ENCODE measurements at places on chromosomes 12 and 14.

- DNase-seq = no peak
Observed at GRCh38 chr14:36502558-36503508, 17.2 kb downstream of the NKX2-1 start.

DNA sequence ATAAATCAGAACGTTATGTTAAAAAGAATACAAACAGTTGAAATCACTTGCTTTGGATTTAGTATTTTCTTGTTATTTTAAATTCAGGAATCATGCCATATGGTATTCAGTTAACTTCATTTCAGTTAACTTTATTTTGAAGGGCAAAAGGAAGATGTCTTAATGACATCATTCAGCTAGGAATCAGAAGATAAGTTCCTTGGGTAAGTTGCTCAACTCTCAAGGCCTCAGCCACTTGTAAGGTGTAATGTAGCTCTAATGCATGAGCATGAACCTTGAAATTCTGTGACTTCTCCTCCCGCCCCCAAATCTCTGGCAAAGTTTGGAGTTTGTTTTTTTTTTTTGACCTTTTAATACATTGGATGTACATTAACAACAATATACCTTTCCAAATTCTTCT is 42.6 kb downstream of the FRS2 start:
- no peak for DNase-seq

DNA sequence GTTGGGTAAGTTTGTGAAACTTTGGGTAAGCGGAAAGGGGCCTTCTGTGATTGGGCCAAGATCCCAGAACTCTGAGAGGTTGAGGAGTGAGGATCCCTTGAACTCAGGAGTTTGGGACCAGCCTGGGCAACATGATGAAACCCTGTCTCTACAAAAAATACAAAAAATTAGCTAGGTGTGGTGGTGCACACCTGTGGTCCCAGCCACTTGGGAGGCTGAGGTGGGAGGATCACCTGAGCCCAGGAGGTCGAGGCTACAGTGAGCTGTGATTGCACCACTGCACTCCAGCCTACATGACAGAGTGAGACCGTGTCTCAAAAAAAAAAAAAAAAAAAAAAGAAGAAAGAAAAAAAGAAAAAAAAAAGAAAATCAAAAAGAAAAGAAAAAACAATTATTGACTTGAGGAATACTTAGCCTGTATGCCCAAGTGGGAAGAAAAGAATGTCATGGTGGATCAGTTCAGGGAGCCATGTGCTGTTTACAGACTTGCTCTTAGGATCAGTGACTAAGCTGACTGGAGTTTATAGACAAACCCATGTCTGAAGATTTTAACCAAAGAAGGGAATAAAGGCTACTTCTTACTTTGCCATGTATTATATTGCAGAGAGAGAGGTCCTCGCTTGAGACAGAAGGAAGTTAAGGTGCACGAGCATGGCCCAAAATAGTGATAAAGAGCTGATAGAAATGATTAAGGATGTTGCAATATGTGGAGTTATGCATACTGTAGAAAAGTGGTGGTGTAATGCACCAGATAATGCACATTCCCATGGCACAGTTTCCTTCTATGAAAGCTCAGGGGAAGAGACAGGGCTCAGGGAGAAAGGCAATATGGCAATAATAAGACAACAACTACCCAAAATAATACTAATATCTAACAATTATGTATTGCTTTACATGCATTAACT is 881 bp downstream of the HSD17B6 start:
- no peak for DNase-seq

- no peak for DNase-seq
Observed at GRCh38 chr12:65705380-65705876, 118.9 kb upstream of the HMGA2 start.

GRCh38 chr12:56863789-56864188 is 70.4 kb downstream of the SDR9C7 start:
- DNase-seq = no peak

DNA sequence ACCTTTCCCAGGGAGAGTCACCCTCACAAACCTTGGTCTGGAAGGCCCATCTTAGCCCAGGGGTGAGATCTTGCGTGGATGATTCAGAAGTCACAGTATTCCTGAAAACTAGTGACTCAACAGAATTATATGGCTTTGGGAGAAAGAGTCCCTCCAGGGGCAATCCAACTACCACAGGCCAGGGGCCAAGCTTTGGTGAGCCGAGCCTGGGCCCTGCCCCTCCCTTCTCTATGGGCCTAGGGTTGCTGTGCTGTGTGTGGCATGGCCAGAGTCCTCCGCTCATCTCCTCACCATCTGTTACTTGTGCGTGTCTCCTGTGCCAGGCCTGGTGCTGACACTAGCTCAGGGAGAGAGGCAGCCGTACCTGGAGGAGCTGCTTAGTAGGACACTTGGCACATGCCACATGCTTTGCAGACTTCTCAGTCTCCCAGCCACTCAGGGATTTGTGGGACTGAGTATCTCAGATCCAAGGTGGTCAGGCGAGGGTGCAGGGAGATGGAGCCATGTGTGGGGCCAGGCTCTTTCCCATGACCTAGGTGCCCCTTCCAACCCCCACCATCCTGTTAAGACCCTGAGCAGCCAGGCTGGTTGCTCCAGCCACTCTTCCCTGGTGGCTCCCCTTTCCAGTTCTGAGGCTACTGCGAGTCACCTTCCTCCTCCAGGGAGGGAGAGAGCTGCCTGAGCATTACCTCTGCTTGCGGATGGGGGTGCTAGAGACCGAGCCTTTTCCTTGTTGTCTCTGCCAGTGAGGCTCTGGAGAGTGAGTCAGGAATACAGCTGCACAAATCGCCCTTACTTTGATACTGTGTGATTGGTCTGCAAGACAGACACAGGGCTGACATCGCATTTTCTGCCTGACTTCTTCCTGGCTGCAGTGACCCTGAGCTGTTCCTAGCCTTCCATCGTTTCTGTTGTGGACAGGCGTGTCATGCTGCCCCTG is 94.1 kb downstream of the SLC25A47 start:
- DNase-seq = peak; percentile 24

DNA sequence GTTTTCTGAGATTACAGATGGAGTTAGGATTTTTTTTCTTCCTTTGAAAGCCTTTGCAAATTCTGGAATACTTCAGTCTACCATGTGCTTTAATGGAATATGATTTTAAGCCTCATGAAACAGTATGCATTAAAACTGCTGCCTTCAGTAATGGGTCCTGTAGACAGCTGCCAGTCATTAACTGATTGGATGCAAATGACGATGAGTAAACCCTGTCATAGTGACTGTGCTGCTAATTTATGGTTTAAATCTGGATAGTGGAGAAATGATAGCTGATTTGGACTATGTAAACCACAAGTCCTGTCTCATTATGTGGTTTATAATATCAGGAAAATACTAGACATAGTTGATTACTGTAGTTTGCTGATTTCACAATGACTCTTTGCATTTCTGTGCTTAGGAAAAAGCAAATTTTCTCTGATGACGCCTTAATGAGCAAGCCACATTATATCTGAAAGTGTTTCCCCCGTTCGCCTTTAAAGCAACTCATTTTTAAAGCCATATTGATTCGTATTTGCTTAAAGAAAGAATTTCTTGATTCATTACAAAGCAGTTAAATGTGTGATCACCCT is 217.6 kb downstream of the TMTC2 start:
- DNase-seq = no peak

GRCh38 chr12:45282411-45282810 is 66.5 kb downstream of the ANO6 start:
- DNase-seq = no peak

GRCh38 chr12:7060353-7060954 is at the start of gene C1S:
Gene C1S, plus strand, starts transcription at chr12:7060718. Its CDS starts 1,195 bp downstream, at chr12:7061913.
- peak; percentile 29 for DNase-seq

DNA sequence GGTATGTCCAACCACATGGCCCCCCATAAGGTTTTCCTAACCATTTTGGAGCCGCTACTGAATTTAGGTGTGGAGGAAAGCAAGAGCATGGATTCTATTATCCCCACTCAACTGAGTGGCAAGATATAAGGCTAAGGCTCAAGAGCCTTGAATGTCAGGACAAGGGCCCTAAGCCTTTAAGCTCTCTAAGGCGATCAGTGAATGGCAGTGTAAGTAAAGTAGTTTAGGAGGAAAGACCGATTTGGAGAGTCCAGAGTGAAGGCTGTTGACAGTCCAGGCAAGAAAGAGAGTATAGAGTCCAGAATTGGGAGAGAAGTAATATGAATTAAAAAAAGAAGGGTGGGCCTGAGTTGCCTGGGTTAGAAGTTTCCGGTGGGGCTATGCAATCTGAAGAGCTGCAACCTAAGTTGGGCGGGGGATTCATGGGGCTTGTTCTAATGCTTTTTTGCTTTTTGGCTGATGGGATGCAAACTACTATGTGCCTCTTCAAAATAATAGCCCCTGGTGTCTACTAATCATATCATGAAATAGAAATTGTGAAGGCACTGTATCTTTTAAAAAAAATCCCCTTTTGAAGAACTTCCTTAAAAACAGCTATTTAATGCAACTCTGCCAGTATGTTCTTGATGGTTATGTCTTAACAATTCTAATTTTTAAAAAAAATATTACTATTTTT is at the start of gene SPIC:
Gene SPIC, plus strand, starts transcription at position 626 of the 676 bp plus-strand sequence. CDS start 1,569 bp downstream, outside the sequence.
- no peak for DNase-seq

- DNase-seq = no peak
Observed at GRCh38 chr12:132196038-132196872, 52.0 kb downstream of the NOC4L start.

DNA sequence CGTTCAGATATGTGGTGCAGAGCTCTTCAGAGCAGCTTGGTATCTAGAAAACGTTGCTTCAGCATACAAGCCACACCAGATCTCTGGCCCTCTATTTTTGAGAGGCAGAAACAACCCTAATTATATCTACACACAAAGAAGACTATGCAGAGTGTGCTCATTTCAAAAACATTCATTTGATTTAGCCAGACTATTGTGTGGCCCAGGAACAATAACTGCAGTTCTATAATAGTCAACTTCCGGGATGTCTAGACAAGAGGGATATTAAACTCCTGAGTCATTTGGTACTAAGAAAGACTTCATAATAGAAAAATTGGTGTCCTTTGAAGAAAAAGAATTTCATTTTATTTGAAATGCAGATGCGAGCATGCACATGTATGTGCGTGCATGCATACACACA is 153.8 kb downstream of the PELI2 start:
- peak; percentile 94 for DNase-seq

DNA sequence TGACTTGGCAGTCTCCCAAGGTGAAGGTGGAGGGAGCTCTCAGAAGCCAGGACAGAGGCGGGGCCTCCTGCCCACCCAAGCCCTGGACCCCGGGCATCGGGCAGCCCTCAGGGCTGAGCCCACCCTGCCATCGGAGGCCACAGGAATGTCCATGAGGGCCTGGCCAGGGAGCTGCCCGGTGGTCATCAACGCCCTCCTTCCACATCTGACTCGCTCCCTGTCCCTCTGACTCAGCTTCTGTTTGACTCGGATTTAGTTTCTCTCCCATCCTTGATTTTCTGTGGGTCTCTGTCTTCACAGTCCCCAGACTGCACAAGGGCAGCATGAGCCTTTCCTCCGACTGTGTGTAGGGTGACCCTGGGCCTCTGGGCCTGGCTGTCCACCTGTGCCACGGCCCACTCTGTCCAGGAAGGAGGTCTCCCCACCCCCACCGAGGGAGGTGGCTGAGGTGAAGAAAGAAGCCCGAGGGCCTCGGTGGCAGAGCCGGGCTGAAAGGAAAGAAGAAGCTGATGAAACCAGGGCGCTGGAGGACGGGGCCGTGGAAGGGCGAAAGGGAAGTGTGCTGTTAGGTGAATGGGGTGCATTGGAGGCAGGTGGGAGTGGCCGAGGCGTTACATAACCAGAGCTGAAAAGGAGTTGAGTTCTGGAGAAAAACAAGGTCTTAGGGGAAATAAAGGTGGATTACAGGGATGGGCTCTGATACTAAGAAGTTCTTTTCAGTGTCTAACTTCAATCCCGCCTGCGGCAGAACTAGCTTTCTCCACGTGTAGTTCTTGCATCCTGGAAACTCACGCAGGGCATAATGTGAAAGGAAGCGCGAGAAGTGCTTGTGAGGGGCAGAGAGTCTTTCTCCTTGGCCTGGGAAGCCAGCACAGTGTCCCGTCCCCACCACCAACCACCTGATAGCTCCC is 16.7 kb upstream of the TMEM106C start:
- DNase-seq = no peak

- DNase-seq = no peak
Observed at GRCh38 chr14:73895939-73896338, 9.3 kb downstream of the ZNF410 start.

- DNase-seq = no peak
Observed at GRCh38 chr12:121390856-121391255, 9.1 kb upstream of the RNF34 start.

DNA sequence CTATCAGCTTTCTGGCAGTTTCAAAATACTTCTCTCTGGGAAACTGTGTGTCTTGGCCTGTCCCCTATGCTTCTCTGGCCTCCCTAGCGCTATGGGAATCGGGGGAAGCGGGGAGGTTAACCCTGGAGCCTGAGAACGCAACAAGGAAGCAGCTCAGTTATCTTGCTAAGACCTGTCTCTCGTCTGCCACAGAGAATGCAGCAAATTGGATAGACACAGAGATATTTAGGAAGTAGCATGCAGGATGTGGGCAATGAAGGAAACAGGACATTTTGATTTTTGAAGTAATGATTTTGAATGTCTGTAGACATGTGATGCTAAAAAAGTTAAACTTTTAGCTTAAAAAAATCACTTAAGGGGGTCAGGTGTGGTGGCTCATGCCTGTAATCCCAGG is 6.6 kb upstream of the CALCOCO1 start:
- DNase-seq = no peak

GRCh38 chr12:126591533-126591932 is 1526.3 kb downstream of the AACS start:
- DNase-seq = no peak

DNA sequence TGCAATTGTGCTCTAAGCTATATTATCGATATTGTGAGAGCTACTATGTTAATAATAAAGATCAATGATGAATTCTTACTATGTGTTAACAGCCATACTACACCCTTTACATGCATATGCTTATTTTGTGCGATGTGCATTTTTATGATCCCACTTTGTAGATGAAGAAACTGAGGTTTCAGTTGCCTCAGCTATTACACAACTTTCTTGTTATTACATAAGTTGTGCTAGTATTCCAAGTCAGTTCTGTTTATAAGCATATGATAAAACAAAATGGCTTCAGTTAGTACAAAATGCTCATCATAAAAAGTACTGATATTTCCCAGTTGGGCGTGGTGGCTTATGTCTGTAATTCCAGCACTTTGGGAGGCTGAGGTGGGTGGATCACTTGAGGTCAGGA is 471.5 kb upstream of the DCN start:
- no peak for DNase-seq

DNA sequence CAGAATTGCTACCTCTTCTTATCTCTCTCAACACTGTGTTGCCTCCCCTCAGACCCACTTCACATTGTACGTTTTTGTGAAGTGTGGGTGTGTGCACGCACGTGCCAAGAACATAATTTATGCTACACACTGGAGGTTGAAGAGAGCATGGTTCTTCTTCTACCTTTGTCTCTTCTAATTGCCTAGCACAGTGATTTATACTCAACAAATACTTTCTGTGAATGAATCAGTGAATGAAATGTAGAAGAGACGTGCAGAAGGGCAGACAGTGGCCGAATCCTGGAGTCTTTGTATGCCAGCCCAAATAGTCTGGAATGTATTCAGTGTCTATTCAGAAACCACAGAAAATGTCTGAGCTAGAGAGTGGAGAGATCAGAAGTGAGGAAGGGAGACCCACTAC is 4.6 kb upstream of the SAMD4A start:
- DNase-seq = no peak

All from dermis microvascular lymphatic vessel endothelial cell (primary cell).